ENCODE measurements at places on chromosomes 5 and 9. TPM values are rescaled to one million over a fixed set of nuclear protein-coding genes. Genes with fewer than 3 reads are reported as not detected.

GRCh38 chr9:125541840-125542243, 165.2 kb downstream of the MAPKAP1 start:
- peaks cover 1% of the 10 kb centered on the region for H3K4me1 ChIP-seq
- no peak overlapping the region for H3K27ac ChIP-seq
- H3K4me3 ChIP-seq = no peak overlapping the region
- H3K36me3 ChIP-seq = peaks cover 15% of the 10 kb centered on the region

GRCh38 chr5:1016036-1016435, 7.4 kb downstream of the NKD2 start:
- no peak for DNase-seq
- H3K4me3 ChIP-seq = no peak overlapping the region
- no peaks in the 10 kb centered on the region for H3K36me3 ChIP-seq
- peaks cover 11% of the 10 kb centered on the region for H3K27me3 ChIP-seq
- H3K27ac ChIP-seq = no peak overlapping the region

Gene WNK2
- total RNA-seq = 0.88 TPM

DNA sequence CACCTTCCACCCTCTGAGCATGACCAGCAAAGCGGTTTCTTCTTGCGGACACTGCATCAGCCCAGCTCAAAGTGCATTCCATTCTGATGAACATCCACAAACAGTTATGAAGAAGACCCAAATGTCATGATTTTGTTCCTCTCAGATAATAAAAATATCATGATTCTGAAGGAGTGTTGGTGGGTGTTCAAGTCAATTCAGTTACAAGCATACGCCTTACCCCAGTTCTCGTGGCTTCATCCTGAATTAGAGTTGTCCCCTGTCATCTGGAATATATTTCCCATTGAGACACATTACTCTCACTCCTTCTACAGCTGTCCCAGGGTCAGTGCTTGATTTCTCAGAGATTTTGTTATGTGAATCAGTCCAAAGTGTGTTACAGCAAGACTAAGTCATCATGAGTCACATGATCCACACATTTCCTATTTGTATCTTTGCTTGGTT, 325.4 kb downstream of the RFX3 start:
- H3K4me3 ChIP-seq = no peak overlapping the region
- H3K27me3 ChIP-seq = peaks cover 7% of the 10 kb centered on the region
- DNase-seq = no peak
- H3K27ac ChIP-seq = no peak overlapping the region

DNA sequence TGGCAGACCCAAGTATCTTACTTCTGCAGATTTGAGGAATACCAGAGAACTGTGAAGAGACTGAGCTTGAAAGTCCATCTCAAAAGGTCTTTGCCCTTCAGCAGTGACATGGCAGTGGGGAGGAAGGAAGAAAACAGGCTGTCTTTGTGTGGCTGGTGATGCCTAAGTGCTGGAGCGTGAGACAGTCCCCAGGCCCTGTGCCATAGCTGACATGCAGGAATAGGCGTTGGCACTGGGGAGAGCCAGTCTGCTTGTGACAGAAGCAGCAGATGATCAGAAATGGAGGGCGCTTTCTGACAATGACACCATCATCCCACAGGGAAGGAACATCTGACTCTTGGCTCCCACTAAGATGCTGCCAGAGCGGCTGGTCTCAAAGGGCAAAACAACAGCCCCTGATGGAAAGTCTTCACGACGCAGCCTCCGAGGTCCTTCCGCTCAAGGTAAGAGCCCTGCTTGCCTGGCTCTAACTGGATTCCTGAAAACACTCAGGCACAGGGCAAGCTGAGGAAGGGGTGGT, 15.5 kb upstream of the GLRX start:
- no peak overlapping the region for H3K4me3 ChIP-seq
- H3K27ac ChIP-seq = no peak overlapping the region
- no peak for DNase-seq

Measured in activated naive CD8-positive, alpha-beta T cell treated with anti-CD3 and anti-CD28 coated beads for 36 hours (primary cell).